ENCODE measurements at places on chromosomes 5 and 9. TPM values are rescaled to one million over a fixed set of nuclear protein-coding genes. Genes with fewer than 3 reads are reported as not detected.

- H3K36me3 ChIP-seq: no peaks in the 10 kb centered on the region
- H3K27ac ChIP-seq: no peak overlapping the region
- no peaks in the 10 kb centered on the region for H3K4me1 ChIP-seq
- DNase-seq: no peak
- no peak overlapping the region for H3K4me3 ChIP-seq
These were observed 61.2 kb upstream of the PITX1 start for GRCh38 chr5:135095052-135095715.

GRCh38 chr9:70218767-70219166 lies 40.0 kb upstream of the SMC5 start:
- H3K4me3 ChIP-seq: no peak overlapping the region
- no peak for DNase-seq
- H3K27me3 ChIP-seq: no peaks in the 10 kb centered on the region
- H3K36me3 ChIP-seq: peaks cover 2% of the 10 kb centered on the region

Gene DCAF10
- total RNA-seq: 19.4 TPM

Gene FASTKD3
- total RNA-seq: 17.6 TPM

GRCh38 chr9:4495537-4495936 lies 5.3 kb downstream of the SLC1A1 start:
- no peak overlapping the region for H3K4me3 ChIP-seq
- no peaks in the 10 kb centered on the region for H3K36me3 ChIP-seq
- DNase-seq: no peak
- peaks cover 10% of the 10 kb centered on the region for H3K4me1 ChIP-seq

Data from lung (tissue), 17 donors.